ENCODE measurements at places on chromosomes 12 and 14.

DNA sequence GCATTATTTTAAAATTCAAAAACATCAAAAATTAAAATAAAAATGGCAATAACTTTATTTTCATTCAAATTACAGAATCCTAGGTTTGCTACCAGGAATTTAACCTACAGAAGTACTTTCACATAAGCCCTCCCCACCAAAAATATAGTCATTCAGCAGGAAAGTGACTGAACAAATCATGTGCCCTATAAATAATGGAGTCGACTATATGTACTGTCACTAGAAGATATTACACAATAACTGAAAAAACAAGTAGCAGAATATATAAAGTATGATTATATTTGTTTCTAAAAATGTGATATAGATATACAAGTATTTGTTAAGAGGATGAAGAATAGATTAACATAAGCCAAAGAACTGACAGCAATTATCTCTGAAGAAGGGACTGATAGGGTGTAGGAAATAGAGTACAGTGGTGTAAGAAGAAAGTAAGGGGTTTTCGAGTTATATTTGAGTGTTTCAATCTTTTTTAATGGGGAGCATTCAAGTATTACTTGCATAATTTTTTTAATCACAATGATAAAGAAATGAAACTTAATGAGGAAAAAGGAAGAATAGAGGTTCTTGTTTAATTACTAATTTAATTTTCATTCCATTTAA is 7.9 kb downstream of the C2CD5 start:
- DNase-seq, result no peak

DNA sequence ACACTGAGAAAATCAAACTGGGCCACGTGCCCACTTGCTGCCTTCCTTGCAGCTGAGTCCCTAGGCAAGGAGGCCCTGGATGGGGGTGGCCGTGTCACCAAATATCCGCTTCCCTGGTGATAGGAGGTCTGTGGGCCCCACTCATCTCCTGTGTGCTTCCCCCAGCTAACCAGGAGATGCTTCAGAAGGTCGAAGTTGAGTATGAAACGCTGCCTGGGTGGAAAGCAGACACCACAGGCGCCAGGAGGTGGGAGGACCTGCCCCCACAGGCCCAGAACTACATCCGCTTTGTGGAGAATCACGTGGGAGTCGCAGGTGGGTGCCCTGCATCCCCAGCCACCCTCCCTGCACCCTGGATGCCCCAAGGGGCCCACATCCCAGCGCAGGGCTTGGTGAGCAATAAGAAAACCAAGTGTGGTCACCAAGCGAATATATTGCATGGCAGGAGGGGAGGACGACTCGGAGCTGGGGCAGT is 6.8 kb upstream of the SIVA1 start:
- no peak for DNase-seq

GRCh38 chr12:42885677-42886076 is 296.1 kb upstream of the PRICKLE1 start:
- no peak for DNase-seq

- no peak for DNase-seq
Observed at GRCh38 chr12:76260390-76260748, 87.8 kb downstream of the BBS10 start.

DNA sequence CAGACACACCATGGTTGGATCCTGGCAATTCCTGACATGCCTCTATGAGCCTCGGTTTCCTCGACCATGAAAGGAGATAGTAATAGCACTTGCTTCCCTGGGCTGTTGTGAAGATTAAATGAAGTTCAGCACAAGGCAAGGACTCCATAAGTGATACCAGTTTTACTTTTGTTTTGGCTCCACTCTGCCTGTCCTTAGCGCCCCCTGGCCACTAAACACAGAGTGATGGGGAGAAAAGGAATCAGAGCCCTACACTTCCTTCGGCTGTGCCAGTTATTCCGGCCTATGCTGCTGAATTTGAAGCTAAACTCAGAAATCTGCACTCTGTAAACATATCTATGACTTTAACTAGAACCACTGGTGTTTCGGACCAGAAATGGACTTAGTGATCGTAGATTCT is 173.8 kb downstream of the C12orf75 start:
- no peak for DNase-seq

- DNase-seq, result no peak
Observed at GRCh38 chr14:54653712-54654469, 87.0 kb downstream of the SAMD4A start.

GRCh38 chr14:77825895-77826519 is 26.1 kb downstream of the ADCK1 start:
- no peak for DNase-seq

DNA sequence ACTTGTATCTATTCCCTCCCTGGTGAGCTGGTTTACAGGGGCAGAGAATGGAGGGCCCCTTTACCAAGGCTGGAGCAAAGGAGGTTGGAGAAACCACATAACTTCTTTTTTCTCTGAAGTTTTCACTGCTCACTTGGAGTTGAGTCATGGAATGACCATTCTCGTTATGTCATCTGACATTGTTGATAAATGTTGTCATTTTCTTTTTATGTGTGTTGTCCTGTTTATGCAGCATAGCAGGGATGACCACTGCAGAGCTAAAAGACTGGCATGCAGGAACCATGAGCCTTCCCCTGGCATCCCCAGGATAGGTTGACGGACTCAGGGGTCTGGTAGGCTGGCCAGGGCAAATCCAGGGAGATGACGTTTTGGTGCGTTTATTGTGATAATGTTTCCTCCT is 256.8 kb upstream of the DDHD1 start:
- DNase-seq, result no peak

DNA sequence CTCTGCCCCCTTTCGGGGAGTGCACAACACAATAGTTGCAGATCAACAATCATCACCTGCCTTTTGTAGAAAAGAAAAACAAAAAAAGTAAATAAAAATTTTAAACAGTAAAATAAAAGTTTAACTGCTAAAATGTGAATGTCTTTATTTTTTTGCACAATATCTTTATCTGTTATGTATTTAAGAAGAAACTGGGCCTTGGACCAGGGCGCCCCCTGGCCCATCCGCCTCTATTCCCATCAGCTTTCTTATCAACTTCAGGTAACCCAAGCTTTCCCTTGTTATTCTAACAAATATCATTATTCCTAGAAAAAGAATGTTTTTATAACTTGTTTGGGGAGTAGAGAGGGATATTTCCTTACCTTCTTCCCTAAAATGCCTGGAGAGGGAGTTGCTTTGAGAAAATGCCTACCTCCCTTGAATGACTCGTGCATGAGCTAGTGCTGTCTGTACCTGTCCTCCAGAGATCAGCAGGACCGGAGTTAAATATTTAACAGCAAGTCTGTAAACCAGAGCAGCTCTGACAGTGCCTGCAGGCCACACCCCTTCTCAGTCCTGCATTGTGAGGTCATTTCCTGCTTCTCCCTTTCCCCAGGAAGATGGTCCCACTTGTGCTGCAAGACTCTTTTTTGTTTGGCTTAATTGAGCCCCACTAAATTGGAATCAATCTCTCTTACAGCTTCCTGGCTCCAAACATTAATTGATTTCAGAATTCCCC is 192.8 kb upstream of the RGS6 start:
- no peak for DNase-seq

GRCh38 chr12:56678852-56679251 is 9.2 kb downstream of the PTGES3 start:
- DNase-seq, result no peak

- no peak for DNase-seq
Observed at GRCh38 chr14:81567302-81567701, 33.6 kb upstream of the SEL1L start.

DNA sequence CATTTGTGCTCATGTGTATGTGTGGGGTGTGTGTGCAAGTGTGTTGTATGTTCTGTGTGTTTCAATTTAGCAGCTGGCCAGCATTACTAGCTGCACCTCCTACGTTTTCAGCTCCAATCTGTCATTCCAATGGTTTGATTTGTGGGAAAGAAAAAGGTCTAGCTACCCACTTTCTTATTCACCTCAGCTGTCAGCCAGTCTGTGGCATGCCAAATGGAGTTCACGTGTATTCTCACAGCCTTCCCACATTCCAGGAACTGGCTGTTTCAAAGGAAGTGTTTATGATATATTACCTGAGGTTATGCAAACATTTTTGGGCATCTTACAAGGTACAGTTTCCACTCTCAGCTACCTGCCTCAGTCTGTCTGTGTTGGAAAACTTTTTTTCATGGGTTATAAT is 220.2 kb upstream of the CPNE8 start:
- no peak for DNase-seq

- DNase-seq, result no peak
Observed at GRCh38 chr12:71335151-71335962, 104.2 kb upstream of the LGR5 start.

DNA sequence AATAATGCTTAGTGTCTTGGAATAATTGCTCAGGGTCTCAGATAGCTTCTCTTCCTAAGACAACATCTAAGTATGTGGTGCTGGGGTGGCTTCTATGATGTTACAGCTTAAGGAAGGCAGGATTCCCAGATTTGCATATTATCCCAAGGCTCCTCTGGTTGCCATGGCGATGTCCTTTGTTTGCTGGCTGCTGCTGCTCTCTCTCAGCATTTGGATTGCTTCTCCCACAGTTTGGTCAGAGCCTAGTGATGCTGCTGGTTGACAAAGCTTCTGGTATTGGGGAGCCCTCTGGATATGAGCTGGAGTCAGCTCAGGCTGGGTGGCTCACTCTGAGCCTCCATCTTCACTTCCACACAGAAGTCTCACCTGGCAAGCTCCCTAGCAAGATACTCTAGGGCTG is 56.4 kb upstream of the FBXO33 start:
- DNase-seq, result no peak

DNA sequence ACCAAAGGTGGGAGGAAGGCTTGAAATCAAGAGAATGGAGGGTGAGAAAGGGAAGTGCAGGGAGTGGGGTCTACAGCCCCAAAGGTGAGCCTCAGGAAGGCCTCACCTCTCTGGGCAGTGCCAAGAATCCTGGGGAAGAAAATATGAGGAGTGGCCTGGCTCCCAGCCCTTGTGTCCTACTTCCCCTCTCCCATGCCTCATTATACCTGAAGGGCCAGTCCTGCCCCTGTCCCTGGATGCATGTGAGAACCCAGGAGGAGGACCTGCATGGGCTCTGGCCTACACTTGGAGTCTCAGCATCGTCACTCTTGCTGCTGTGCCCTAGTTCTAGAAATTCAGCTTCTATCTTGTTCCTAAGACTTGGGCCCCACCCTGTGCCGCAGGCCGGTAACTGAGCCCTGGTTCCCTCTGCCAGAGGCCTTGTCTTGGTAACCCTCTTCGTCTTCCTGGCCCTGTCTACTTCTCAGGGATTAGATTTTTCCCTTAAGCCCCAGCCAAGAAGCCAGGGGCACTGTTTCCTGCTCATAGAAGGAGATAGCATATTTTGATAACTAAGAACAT is 10.9 kb upstream of the MYH7 start:
- DNase-seq, result no peak

- DNase-seq, result no peak
Observed at GRCh38 chr12:131117438-131118245, 163.9 kb downstream of the ADGRD1 start.

DNA sequence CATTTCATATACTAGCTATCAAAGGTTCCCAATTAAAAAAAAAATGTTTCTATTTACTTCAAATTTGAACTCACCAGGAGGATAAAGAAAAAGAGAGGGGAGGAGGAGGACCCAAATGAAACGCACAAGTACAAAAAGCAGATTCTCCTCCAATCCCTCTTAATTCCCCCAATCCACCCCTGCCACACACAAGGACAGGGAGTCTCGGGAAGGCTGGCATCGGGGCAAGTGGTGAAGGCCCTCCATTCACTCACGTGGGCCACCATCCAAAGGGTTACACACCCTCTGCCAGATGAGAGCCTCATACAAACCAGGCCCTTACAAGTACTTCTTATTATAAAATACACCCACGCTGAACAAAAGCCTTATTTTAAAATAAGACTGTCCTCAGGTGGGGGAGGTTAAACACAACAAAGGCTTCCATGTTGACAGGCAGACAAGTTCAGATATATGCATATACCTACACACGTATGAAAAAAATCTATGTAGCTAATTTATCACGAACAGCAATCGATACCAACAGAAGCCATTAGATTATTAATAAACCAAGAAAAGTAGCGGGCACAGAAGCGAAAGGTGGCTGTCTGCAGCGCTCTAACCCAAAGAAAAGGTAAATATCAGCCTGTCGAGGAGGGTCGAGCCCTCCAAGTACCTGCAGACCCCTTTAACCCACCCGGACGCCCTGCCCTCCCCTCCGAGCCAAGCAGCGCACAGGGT is 1.5 kb downstream of the ATP2B1 start:
- no peak for DNase-seq

DNA sequence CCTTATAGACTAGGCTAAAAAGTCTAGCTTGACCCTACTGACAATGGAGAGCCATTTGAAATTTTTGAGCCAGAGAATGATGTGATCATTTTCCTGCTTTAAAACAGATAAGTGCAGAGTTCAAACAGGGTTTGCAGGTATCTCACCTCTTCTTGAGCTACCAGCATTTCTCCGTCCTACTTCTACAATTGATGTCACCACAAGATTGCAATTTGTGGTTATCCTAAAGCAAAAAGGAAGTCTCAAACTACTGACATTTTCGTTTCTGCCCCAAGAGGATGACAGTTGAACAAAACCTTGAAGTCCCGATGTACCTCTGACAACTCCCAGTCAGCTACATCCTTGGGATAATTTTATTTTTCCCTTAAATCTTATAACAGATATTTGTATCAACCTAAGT is 86.7 kb downstream of the PTGER2 start:
- DNase-seq, result no peak

DNA sequence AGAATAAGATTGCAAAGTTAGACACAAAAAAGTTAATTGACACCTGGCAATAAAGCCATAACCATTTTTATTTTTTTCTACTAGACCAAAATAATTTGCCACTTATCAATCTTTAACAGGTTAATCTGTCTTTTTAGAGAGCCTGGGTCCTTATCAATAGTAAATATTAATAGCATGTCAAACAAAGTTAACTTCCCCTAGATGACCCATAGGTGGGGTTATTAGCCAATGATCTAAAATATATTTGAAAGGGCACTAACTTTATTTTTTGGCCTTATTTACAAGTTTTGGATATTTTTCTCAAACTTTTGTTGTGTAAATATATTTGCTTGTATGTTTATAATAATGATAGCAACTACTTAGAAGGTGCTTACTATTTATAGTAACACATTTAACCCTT is 3.9 kb downstream of the ANKRD33 start:
- no peak for DNase-seq

DNA sequence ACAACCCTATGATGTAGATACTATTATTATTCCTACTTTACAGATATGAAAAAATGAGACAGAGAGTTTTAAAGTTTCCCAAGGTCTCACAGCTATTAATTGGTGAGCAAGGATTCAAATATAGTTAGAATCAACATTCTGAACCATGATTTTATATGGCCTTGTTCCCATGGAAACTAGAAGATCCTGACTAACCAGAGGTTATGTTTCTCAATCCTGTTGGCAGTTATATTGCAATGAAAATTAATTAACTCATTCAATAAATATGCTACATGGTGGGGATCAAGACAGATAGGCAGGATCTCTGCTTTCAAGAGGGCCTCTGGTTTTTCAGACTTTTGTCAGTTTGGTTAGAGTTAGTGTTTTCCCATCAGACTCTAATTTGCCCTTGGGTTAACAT is 9.3 kb upstream of the FUT8 start:
- DNase-seq, result no peak

GRCh38 chr12:119780786-119781434 is 96.2 kb downstream of the CIT start:
- no peak for DNase-seq

- no peak for DNase-seq
Observed at GRCh38 chr14:73324533-73324932, 87.2 kb downstream of the PAPLN start.

- DNase-seq, result no peak
Observed at GRCh38 chr14:89613260-89614008, 196.4 kb upstream of the FOXN3 start.

- no peak for DNase-seq
Observed at GRCh38 chr14:64708148-64709004, 4.2 kb downstream of the PLEKHG3 start.

- DNase-seq, result no peak
Observed at GRCh38 chr12:96106137-96106536, 70.8 kb upstream of the LTA4H start.

Data from stimulated activated CD8-positive, alpha-beta memory T cell treated with anti-CD3 and anti-CD28 coated beads, Interleukin-7, amount 100 ng/mL, for 4 hours (primary cell).